ENCODE measurements at places on chromosomes 12 and 14. TPM values are rescaled to one million over a fixed set of nuclear protein-coding genes. Genes with fewer than 3 reads are reported as not detected.

CMA1 gene
- total RNA-seq = not detected

ACOT4 gene
- 1.1 TPM for total RNA-seq

CCDC175 gene
- total RNA-seq = not detected

OTOGL gene
- not detected for total RNA-seq

SYNE3 gene
- total RNA-seq = 109 TPM

PLA2G1B gene
- total RNA-seq = not detected
